Effector memory CD8-positive, alpha-beta T cell (primary cell): ENCODE measurements at places on chromosomes 1 and 21.
A peak's percentile ranks its signal among the peaks of the same experiment; 100 is the strongest.

GRCh38 chr1:211343607-211344006, 17.0 kb downstream of the TRAF5 start:
- DNase-seq = no peak
- H3K36me3 ChIP-seq = no peaks in the 10 kb centered on the region
- H3K4me1 ChIP-seq = peaks cover 50% of the 10 kb centered on the region
- no peak overlapping the region for H3K4me3 ChIP-seq
- H3K27me3 ChIP-seq = no peaks in the 10 kb centered on the region

- H3K36me3 ChIP-seq = no peaks in the 10 kb centered on the region
- H3K4me3 ChIP-seq = no peak overlapping the region
- H3K27ac ChIP-seq = no peak overlapping the region
- H3K4me1 ChIP-seq = no peaks in the 10 kb centered on the region
Observed at GRCh38 chr1:194419721-194420120, 1233.3 kb upstream of the B3GALT2 start.

DNA sequence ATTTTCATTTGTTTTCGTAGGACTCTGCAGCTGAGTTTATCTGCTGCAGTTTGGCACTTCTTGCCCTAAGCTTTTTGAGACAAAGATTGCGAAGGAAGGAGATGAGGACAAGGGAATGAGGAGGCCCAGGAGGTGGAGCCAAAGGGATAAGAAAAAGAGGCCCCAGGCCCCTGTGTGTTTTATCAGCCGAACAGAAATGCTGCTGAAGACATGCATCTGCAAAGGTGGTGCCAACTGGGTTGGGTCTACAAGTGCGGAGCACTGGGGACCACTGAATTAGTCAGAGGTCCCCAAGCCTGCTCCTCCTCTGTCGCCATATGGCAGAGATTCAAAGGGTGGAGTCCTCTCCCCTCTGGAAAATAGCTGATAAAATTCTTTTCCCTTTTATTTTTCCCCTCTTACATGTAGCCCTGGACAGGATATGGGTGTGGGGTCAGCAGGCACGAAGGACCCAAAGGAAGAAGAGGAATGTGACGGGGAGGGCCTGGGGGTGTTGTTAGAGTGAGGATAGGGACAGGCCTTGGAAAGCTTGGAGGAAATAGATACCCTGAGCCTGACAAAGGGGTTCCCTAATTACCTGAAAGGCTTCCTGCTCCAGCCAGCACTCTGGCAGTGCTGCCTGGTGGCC, 2.7 kb downstream of the CD34 start:
- peaks cover 15% of the 10 kb centered on the region for H3K4me1 ChIP-seq
- H3K27ac ChIP-seq = no peak overlapping the region
- no peak for DNase-seq
- peaks cover 52% of the 10 kb centered on the region for H3K27me3 ChIP-seq

DNA sequence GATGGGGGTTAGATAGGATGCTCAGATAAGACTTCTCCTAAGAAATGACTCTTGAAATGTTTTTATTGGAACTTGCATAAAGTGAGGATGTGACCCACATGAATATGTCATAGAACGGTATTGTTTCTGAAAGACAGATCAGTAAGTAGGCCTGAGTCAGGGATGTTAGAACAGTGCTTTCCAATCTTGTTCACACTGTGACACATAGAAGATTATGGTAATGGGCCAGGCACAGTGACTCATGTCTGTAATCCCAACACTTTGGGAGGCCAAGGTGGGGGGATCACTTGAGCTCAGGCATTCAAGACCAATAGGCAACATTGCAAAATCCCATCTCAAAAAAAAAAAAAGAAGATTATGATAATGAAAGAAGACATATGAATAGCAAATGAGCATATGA, 32.9 kb downstream of the FMO4 start:
- no peak overlapping the region for H3K4me3 ChIP-seq
- H3K27me3 ChIP-seq = peaks cover 10% of the 10 kb centered on the region

- peaks cover 18% of the 10 kb centered on the region for H3K36me3 ChIP-seq
- no peak overlapping the region for H3K4me3 ChIP-seq
- H3K27ac ChIP-seq = peak overlapping the region; percentile 99
- DNase-seq = no peak
Observed at GRCh38 chr1:2583331-2583791, 3.2 kb upstream of the PRXL2B start.

DNA sequence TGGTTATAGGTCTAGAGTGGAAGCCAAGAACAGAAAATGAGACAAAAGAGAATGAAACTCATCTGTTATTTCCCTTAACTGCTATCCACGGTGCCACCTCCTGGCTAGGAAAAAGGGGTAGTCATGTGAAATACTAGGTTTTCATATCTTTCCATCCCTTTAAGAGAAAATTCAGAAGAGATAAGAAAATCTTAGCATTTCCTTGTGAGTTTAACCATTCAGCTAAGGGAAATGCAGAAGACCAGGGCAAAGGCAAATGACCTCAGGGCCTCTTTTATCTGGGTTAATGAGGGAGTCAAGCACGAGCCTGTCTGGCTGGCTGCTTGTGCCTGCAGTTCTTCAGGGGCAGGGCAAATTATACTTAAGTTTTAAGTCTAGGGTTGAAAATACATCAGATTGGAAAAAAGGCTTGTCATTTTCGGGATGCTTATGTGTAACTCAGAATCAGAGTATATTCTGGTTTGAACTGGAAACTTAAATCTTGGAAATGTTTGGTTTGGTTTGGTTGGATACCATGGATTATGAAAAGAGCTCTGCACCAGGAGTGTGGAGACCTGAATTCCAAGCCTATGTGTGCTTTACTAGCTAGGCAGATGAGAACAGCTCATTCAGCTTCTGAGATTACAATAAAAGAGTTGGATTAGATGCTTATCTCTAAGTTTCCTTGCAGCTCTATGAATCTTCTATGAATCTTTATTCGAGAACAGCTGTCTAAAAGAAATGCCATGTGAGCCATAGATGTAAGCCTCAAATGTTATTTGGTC, 19.9 kb downstream of the NIBAN1 start:
- H3K27ac ChIP-seq = peak overlapping the region; percentile 27
- H3K27me3 ChIP-seq = no peaks in the 10 kb centered on the region
- DNase-seq = no peak
- H3K36me3 ChIP-seq = peaks cover 14% of the 10 kb centered on the region

- no peak overlapping the region for H3K27ac ChIP-seq
- H3K36me3 ChIP-seq = no peaks in the 10 kb centered on the region
- no peaks in the 10 kb centered on the region for H3K27me3 ChIP-seq
- H3K4me1 ChIP-seq = no peaks in the 10 kb centered on the region
- H3K4me3 ChIP-seq = no peak overlapping the region
Observed at GRCh38 chr1:70760154-70760553, 287.5 kb downstream of the PTGER3 start.

DNA sequence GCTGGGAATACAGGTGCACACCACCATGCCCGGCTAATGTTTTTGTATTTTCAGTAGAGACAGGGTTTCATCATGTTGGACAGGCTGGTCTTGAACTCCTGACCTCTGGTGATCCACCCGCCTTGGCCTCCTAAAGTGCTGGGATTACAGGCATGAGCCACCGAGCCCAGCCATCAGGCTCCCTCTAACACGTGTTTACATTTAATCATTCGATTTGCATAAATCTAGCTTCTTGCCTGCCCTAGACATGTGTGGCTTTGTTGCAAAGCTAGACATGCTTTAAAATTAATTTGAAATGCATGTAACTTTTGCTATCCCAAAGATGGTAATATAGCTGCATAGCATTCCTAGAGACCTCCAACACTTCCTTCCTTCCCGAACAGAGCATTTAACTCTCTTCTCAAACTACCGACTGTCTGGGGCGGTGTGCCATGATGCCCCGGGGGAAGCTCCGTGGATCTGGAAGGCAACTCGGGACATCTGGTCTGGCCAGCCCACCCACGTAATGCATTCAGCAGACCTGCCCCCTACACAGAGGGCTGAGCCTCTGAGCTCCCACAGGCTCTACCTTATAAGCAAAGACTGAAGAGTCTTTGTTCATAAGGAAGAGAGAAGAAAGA, 34.6 kb upstream of the NID1 start:
- no peak overlapping the region for H3K4me3 ChIP-seq
- no peak for DNase-seq
- peaks cover 10% of the 10 kb centered on the region for H3K36me3 ChIP-seq
- peaks cover 18% of the 10 kb centered on the region for H3K27me3 ChIP-seq
- no peak overlapping the region for H3K27ac ChIP-seq

DNA sequence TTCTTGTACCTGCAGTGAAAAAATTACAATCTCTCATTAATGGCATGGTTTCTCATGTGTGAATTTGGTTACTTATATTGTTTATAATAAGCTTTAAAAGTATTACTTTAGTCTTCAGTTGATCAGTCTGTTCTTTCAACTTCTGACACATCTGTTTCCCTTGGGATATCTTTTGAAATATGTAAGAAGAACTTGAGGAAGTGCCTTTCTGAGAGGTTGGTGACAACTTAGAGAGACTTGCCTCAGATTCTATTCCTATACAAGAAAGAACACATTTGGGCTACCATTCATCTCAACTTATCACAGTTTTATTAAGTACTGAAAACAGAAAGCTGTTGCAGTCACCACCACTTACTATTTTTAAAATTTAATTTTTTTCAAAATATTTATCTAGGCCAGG, 8.1 kb downstream of the AKNAD1 start:
- H3K36me3 ChIP-seq = peaks cover 5% of the 10 kb centered on the region
- H3K4me3 ChIP-seq = no peak overlapping the region
- H3K4me1 ChIP-seq = peaks cover 6% of the 10 kb centered on the region
- H3K27ac ChIP-seq = no peak overlapping the region
- no peak for DNase-seq

- no peaks in the 10 kb centered on the region for H3K27me3 ChIP-seq
- peaks cover 5% of the 10 kb centered on the region for H3K36me3 ChIP-seq
- DNase-seq = peak; percentile 1
- H3K4me3 ChIP-seq = peak overlapping the region; percentile 91
- peak overlapping the region; percentile 78 for H3K27ac ChIP-seq
Observed at GRCh38 chr21:33587792-33588484, 546 bp downstream of the DONSON start.

GRCh38 chr1:33182896-33183295, 1.1 kb upstream of the TRIM62 start:
- H3K27ac ChIP-seq = no peak overlapping the region
- H3K4me3 ChIP-seq = peak overlapping the region; percentile 89
- peaks cover 33% of the 10 kb centered on the region for H3K4me1 ChIP-seq
- H3K27me3 ChIP-seq = no peaks in the 10 kb centered on the region
- H3K36me3 ChIP-seq = peaks cover 12% of the 10 kb centered on the region

DNA sequence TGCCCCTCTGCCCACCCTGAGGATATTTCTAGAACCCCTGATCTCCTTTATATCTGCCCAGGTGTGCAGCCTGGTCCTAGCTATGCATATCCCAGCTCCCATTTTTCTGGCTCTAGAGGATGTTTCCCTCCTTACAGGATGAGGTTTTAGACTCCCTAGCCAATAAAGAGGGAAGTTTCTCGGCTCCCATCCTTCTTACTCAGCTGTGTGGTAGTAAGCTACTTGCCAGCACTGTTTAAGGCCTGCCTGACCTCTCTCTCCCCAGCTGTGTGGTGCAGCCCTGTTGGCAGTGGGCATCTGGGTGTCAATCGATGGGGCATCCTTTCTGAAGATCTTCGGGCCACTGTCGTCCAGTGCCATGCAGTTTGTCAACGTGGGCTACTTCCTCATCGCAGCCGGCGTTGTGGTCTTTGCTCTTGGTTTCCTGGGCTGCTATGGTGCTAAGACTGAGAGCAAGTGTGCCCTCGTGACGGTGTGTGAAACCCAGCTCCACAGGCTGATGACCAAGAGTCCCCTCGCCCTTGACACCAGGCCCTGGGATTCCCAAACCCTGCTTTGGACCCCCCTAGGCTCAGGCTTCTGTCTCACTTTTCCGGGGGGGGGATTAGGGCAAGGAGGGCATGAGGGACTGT, 7.8 kb upstream of the P3R3URF start:
- H3K27me3 ChIP-seq = no peaks in the 10 kb centered on the region
- H3K36me3 ChIP-seq = no peaks in the 10 kb centered on the region
- no peak overlapping the region for H3K4me3 ChIP-seq
- H3K4me1 ChIP-seq = peaks cover 5% of the 10 kb centered on the region

- H3K36me3 ChIP-seq = no peaks in the 10 kb centered on the region
- no peak overlapping the region for H3K27ac ChIP-seq
- H3K4me3 ChIP-seq = no peak overlapping the region
- no peaks in the 10 kb centered on the region for H3K27me3 ChIP-seq
Observed at GRCh38 chr1:97424209-97424608, 496.6 kb downstream of the DPYD start.
